Stimulated activated CD8-positive, alpha-beta memory T cell treated with anti-CD3 and anti-CD28 coated beads, Interleukin-15, amount 100 ng/mL, for 24 hours (primary cell): ENCODE measurements at places on chromosomes 1 and 21.

GRCh38 chr1:93765099-93765498 is 83.5 kb upstream of the BCAR3 start:
- no peak for DNase-seq

- DNase-seq, result no peak
Measured at GRCh38 chr1:54864460-54865208, 22.4 kb downstream of the DHCR24 start.

GRCh38 chr1:236465959-236466303 is 57.9 kb upstream of the LGALS8 start:
- no peak for DNase-seq

GRCh38 chr1:119472080-119472818 is 34.8 kb upstream of the HSD3B1 start:
- no peak for DNase-seq

DNA sequence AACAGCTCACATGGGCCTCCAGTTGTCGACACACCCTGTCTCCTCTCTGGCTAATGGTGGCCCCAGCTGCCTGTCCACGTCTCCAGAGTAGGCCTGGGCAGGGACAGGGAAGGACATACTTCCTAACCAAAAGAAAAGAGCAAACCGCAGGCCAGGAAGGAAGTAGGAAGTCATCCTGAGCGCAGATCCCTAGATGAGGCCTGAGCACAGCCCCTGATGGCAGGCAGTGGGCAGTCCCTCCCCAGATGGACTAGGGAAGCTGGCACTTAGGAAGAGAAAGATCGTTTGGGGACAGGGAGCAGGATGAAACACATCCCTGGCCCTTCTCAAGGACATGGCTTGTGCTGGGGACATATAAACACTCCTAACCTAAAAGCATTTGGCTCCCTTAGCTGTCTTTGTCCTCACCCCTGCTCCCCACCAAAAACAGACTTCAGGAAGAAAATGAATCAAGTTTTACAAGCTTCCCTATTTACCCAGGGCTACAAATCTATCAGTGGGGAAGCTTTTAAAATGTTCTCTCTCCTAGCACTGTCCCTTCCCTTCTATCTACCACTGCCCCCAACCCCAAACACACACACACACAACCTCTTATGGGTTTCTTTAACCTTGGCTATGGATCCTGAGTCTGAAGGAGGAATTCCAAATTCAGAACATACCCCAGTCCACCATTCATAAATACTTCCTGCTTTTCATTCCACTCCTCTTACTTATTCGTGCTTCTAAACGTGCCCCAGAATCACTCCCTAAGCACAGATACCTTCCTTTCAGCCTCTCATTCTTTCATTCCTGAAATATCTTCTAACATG is 21.1 kb downstream of the SSBP3 start:
- no peak for DNase-seq

DNA sequence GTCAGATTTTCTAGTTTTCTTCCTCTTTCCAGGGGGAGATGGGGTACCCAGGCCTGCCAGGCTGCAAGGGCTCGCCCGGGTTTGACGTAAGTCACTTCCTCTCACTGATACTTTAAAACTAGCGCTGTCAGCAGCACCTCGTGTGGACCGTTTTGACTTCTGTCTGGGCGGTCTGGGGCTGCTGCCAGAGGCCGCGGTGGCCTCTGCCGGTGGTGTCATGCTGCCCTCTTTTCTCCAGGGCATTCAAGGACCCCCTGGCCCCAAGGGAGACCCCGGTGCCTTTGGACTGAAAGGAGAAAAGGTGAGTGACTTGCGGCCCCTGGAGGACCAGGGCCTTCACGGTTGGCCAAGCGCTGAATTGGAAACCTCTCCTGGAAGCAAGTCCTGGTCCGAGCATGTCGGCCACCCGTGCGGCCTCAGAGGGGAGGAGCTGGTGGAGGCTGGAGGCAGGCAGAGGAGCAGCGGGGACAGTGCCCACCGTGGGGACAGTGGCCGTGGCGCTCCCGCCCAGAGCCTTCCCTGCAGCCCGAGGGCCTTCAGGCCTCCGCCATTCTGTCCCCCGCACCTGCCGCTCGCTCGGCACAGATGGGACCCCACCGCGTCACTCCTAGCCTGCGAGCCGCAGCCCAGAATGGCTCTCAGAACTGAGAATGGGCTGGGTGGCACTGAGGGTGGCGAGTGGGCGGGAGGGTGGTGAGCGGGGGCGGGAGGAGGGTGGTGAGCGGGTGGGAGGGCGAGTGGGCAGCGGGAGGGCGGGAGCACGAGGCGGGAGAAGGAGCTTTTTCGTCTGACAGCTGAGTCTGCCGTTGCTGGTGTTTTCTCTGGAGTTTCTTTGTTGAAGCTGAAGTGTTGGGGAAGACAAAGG is 9.4 kb downstream of the COL6A1 start:
- no peak for DNase-seq

DNA sequence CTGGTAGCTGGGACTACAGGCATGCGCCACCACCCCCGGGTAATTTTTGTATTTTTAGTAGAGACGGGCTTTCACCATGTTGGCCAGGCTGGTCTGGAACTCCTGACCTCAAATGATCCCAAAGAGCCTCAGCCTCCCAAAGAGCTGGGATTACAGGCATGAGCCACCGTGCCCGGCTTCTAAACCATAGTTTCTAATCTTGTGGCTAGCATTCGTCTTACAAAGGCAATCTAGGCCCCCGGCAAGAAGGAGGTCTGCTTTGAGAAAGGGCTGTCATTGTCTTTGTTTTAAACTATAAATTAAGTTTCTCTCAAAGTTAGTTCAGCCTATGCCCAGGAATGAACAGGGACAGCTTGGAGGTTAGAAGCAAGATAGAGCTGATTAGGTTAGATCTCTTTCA is 10.3 kb upstream of the L1TD1 start:
- no peak for DNase-seq

DNA sequence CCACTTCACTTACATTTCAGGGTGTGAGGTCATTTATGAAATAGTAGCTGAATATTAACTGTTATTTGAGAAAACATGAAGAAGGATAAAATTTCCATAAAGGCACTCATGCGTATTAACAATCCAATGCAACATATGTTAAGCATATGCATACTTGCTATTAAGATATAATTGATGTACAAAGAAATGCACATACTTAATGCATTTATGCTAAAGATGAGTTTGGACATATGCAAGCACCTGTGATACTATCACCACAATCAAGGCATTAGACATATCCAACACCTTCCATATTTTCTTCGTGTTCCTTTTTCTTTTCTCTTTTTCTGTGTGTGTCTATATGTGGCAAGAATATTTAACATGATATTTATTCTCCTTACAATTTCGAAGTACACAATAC is 464.8 kb upstream of the BRINP3 start:
- DNase-seq, result no peak

GRCh38 chr1:44405031-44405797 is at the start of gene RNF220:
Gene RNF220 (plus strand): TSS chr1:44405255.
- no peak for DNase-seq

GRCh38 chr1:108657356-108658080 is 3.4 kb downstream of the HENMT1 start:
- DNase-seq, result no peak

- no peak for DNase-seq
Measured at GRCh38 chr1:61993331-61993961, 201.2 kb upstream of the L1TD1 start.

DNA sequence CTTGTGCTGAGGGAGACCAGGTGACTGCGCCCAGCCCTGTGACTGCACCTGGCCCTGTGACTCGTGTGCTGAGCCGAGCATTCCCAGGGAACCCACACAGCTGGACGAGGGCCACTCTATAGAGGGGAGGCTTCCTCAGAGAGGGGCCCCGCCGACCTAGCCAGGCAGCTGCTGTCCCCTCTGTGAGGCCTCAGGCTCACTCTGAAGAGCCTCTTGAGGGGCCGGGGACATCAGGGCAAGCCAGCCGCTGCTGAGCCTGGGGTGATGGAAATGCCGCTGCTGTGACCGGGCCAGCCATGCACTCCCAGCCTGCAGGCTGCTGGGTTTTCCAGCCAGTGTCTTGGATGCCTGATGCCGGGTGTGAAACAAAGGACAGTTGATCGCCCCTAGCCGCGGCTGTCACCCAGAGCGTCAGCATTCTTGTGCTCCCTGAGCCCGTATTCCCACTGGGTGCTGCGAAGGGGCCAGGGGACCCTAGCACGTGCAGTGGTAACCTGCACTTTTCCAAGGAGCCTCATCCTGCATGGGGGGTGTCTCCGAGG is 17.5 kb downstream of the PFKL start:
- no peak for DNase-seq

DNA sequence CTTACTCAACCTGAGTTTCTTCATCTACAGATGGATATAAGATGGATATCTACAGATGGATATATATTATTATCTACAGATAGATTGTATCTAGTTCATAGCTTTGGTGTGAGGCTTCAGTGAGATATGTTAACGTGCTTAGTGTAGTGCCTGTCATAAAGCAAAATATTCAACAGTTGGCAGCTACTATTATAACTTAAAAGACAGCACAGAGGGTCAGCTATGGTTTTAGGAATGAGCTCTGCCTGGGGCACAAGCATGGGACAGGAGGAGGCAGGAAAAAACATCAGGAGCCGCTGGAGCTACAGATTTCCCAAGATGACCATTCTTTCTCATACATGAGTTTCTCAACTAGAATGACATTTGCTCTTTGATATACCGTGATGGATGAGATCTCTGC is 1.3 kb upstream of the CYB5R1 start:
- no peak for DNase-seq

GRCh38 chr21:42456457-42456856 is 39.6 kb downstream of the RSPH1 start:
- no peak for DNase-seq

GRCh38 chr21:44259082-44259705 is 2.5 kb downstream of the DNMT3L start:
- no peak for DNase-seq

DNA sequence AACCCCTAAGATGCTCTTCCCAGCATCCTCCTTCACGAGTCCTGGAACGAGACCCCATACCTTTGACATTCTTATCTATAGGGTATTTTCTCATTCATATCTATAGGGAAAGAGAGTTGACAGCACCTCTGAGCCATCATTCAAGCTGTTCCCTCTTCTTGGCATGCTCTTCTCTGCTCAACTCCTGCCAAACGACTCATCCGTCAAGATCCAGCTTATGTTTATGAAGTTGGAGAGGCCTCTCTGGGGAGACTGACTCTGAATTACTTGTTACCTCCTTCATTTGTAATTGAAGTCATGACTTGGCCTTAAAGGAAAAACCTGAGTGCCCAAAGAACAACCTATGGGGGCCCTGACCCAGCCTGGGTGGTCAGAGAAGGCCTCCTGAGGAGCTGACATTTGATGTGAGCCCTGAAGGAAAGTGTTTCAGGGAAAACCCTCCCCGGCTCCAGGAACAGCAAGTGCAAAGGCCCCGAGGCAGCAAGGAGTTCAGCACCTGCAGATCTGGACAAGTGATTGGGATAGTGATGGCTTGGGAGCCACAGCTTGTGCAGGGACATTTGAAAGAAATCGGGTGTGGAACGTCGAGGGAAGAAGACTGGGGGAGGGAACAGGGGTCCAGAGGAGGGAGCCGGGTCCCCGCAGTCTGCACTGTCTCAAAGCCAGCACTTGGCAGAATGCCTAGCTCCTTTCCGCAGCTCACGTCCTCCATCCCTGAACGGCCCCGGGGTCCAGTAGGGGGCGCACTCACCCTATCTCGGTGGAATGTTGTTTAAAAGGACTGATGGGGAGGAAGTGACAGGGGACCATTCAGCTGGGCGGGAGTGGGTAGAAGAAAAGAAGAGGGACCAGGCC is 14.0 kb upstream of the CDA start:
- DNase-seq, result peak; percentile 42

GRCh38 chr21:36188081-36188681 is 31.6 kb downstream of the DOP1B start:
- no peak for DNase-seq

- DNase-seq, result no peak
Measured at GRCh38 chr1:187630653-187631380, 802.1 kb downstream of the PLA2G4A start.

- DNase-seq, result no peak
Measured at GRCh38 chr1:54107131-54107530, 45.7 kb downstream of the CDCP2 start.

GRCh38 chr1:179447489-179447888 is 81.7 kb downstream of the AXDND1 start:
- DNase-seq, result no peak

DNA sequence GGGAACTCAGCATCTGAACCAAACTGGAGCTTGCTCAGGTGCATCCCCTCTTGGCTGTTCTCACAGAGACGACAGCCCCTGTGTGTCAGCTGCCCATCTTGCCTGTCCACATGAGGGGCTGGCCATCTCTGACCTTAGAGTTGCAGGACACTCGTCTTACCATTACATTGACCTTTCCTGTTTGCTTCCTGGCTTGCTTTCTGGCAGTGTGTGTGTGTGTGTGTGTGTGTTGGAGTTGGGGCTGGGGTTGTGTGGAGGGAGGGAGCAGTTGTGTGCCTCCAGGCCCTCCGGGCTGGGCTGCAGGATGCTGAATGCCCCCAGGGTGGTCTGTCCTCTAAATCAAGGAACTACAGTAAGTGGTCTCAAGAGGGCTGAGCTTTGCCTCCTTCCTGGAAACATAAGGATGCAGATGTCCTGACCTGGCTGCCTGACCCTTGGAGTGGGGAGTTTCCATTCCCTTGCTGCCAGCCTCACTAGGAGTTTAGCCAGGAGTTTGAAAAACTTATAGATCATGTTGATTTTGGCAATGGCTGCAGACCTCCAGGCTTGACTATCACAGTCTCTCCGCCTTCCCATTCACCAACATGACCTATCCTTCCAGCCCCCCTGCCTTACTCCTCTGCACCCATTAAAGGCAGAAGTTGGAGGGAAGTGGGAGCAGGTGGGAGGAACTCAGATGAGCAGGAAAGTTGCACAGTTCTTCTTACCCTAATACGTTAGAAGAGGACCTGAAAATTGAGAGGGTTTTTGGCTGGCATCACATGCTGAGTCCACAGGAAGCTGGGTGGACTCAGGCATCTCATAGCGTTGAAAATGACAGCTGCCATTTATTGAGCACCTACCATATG is 19.0 kb downstream of the RASSF5 start:
- no peak for DNase-seq
